Cortex of kidney (tissue), 1 donor: ENCODE measurements at places on chromosomes 7 and 10.

- no peak for DNase-seq
Measured at GRCh38 chr7:45435131-45435530, 139.0 kb upstream of the ADCY1 start.

- no peak for DNase-seq
Measured at GRCh38 chr10:86693721-86694369, 25.5 kb downstream of the LDB3 start.

GRCh38 chr7:30433082-30433481 lies 45.5 kb downstream of the NOD1 start:
- no peak for DNase-seq

GRCh38 chr7:139914306-139915267 lies 85.5 kb downstream of the TBXAS1 start:
- DNase-seq, result no peak

DNA sequence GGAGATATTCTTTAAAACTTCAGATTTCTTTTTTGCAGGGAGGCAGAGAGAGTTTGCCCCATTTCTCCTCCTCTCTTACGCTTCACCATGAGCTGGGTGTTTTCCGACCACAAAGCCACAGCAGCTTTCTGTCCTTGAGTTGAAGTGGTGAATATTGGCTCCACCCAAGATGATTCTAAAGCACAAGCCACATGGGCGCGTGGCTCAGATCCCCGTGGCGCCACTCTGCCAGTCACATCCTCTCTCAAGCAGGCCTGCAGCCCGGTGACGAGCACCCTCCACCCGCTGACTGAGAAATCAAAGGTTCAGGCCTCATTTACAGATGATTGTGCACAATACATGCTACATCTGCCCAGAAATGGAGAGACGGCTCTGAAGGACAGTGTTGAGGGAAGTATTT lies 27.6 kb upstream of the RNF32 start:
- no peak for DNase-seq

DNA sequence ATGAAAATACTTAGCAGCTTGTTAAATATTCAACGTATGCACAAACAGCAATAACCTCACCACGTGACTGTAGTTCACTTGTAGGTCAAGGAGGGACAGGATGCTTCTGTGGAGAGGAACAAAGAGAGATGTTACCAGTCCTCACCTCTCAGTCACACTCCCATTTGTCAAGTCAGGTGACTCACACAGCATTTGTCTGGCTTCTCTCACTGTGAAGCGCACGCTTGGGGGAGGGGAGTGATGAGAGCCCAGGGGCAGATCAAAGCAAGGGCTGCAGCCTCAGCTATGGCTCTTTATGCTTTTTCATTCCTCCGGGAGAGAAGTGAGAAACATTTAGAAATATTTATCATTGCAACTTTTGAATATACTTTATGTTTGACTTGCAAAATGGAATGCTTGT lies 2.9 kb upstream of the RBM20 start:
- DNase-seq, result no peak

DNA sequence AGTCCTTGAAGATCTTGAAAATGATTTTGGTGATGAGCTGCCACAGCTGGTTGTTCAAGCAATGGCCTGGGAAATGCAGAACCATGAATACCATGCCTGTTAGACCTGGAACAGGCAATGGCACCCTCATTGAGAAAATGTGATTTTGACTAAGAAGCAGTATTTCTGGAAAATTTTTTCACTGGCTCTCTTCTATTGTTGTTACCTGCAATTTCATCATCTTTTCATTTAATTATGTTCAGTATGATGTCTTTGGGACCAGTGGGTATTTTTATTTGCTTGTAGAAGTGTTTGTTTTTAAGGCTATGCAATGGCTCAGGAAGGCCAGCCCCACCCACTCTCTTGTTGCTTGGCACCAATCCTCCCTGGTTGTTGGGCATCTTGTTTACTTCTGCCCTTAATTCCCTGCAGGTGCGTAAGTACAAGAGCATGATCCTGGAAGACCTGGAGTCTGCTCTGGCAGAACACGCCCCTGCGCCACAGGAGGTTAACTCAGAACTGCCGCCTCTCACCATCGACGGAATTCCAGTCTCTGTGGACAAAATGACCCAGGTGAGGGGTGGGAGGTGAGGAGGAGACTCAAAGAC lies 78.6 kb downstream of the NRF1 start:
- no peak for DNase-seq

DNA sequence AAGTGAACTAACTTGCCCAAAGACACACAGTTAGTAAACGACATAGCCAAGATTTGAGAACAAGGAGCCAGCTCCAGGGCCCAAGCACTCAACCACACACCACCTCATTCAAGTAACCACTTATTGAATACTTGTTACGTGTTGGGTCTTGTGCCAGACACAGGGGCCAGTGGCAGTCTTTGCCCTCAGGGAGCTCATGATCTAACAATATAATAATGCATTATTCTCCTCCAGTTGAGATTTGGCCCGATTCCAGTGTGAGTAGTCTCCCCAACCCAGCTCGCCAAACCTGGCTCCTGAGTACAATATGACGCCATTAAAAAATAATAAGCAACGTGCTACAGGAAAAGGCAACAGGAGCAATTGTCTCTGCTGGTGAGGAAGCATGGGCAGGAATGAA lies 14.4 kb upstream of the STK17A start:
- DNase-seq, result no peak

- no peak for DNase-seq
Measured at GRCh38 chr7:14095233-14095950, 105.9 kb upstream of the ETV1 start.

DNA sequence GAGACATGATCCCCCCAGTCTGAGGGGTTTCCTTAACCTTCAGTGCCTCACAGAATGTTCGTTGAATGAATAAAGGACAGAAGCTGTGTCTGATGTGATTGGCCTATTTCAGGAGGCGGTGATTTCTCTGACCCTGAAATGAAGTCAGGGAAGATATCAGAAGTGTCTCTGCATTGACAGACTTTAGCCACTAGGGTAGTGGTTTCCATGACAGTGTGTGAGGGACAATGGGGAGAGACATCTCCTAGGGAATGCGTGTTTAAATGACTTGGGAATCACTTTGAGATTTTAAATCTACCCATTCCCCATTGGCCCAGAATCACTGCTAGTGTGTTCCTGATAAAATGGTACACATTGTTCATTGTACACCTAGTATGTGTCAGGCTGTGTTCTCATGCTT lies 132.0 kb downstream of the CFAP58 start:
- no peak for DNase-seq

DNA sequence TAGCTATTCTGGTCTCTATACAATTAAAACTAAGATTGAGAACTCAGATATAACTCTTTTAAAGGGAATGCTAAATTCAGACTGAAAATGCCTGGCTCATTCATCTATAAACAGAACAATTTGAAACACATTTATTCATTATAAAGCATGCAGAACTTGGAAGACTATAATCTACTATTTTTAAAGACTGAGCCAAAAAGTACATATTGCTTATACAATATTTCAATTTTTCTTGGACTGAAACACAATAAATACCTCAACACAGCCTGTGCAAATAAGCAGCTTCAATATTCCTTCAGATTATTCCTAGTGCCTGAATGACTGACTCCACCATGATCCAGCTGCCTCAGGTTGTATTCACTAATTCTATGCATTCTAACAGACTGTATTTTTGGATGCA lies 15.5 kb upstream of the PHYH start:
- no peak for DNase-seq

- no peak for DNase-seq
Measured at GRCh38 chr10:5507649-5508131, 8.3 kb upstream of the CALML5 start.

DNA sequence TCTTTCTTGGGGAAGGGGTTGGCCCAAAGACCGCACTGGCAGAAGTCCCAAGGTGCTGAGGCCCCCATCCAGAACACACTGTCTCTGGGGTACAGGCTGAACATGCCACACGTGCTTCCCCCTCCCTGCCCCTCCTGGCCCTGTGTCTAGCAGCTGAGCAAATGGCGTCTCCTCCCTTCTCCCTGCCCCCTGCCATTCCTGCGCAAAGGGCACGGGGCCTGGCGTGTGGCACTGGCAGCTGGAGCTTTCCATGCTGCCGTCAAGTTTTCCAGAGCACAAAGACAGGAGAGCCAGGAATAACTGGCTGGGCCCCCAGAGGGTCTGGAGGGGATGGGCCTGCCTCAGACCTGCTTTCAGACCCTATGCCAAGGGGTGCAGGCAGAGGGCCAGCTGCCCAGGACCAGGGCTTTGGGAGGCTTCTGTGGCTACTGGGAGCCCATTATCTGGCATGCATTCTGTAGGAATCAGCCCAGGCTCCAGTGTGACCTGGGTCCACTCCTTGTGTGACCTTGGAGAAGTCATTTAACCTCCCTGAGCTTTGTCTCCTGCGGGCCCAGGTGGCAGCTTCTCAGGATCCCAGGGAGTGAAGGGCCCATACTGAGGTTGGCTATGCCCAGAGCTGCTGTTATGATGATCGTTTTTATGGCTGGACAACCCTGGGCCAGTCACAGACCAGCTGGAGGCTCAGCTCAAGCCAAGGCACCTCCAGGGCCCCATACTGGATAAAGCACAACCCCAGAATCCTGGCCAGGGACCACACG lies 710 bp upstream of the LDB3 start:
- DNase-seq, result no peak

DNA sequence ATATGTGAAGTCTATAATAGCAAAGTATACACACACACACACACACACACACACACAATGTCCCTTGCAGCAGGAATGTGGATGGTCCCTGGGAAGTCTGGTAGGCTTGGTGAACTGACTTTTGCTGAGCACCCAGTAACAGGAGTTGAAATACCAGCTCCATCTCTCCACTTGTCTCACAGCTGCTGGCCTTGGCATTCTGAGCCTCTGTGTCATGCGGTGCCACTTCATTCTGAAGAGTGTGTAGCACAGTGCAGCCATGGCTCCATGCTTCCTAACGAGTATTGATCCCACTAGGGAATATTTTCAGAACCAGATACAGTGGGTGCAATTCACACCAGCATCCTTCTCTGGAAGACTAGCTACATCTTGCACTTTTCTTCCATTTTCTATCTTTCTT lies 192.4 kb downstream of the ADARB2 start:
- DNase-seq, result no peak

- DNase-seq, result no peak
Measured at GRCh38 chr7:907158-907980, 31.0 kb downstream of the GET4 start.

- no peak for DNase-seq
Measured at GRCh38 chr7:50470250-50471163, 20.4 kb upstream of the FIGNL1 start.

DNA sequence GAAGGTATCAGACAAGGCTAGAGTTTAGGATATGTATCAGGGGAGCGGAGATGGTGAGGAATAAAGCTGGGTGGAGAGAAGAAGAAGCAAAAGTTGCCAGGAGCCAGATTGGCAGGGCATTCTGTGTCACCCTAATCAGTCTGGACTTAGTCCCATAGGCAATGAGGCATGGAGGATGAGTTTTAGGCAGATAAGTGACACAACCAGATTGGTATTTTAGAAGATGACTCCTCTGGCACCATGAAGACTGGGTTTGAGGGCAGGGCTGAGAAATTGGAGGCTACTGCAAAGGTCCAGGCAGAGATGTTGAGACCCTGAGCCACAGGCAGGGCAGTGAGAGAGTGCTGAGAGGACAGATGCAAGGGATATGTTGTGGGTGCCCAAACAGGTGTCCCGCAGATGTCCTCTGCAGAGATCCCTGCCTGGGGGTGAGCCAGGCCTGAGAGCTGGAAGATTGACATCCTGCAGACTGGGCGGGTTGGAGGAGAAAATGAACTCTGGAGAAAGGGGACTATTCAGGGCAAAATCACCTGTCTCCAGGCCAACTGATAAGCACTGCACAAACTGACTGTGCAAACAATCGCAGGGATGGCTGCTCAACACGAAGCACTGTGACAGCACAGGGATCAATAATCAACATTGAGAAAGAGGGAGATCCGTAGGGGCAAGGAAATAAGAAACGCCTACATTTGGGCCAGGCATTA lies 11.9 kb upstream of the HABP2 start:
- DNase-seq, result no peak

DNA sequence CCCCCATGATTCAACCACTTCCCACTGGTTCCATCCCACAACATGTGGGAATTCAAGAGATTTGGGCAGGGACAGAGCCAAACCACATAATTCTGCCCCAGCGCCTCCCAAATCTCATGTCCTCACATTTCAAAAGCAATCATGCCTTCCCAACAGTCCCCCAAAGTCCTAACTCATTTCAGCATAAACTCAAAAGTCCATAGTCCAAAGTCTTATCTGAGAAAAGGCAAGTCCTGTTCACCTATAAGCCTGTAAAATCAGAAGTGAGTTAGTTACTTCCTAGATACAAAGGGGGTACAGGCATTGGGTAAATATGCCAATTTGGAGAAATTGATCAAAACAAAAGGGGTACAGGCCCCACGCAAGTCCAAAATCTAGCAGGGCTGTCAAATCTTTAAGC lies 272.9 kb downstream of the MAGI2 start:
- DNase-seq, result no peak

DNA sequence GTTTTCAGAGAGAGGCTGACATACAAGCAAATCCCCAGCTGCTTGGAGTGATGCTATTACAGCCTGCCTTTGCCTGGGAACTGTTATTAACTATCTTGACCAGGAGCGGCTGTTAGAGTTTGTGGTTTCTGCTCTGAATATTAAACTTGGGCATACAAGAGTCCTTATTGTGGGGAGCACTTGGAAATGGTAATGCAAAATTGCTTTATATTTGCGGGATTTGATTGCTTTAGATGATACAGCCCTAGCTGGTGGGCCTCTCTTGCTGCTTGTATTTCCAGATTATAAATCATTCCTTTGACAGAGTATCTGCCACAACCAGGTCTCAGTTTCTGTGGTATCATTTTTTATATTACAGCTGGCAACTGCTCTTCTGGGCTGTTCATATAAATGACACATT lies 101.9 kb upstream of the FAM204A start:
- no peak for DNase-seq

DNA sequence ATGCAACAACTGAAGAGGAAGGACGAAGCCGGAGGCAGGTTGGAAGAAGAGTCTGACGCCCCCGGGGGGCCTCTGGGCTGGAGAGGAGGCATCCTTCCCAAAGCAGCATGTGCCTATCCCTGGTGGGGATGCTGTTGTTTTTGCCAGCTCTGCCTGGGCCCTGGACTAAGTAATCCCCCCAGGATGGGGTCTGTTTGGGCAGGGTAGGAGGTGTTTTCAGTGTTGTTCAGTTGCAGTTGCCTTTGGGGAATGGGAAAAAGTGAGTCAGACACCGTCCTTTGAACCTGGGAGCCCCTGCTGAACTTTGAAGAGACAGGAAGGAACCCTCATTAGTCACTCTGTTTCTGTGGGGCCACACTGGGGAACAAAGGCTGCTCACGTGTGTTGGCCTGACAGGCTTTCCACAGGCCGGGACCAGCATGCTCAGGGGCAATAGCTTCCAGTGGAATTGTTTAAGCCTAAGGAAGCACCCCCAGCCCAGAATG lies 35.2 kb upstream of the GDF10 start:
- no peak for DNase-seq

- no peak for DNase-seq
Measured at GRCh38 chr10:103181244-103181643, 11.8 kb downstream of the NT5C2 start.
